MG63 (cell line): ENCODE measurements at places on chromosomes 5 and 9.

GRCh38 chr5:132822650-132823480, 7.6 kb downstream of the SHROOM1 start:
- DNase-seq = no peak

DNA sequence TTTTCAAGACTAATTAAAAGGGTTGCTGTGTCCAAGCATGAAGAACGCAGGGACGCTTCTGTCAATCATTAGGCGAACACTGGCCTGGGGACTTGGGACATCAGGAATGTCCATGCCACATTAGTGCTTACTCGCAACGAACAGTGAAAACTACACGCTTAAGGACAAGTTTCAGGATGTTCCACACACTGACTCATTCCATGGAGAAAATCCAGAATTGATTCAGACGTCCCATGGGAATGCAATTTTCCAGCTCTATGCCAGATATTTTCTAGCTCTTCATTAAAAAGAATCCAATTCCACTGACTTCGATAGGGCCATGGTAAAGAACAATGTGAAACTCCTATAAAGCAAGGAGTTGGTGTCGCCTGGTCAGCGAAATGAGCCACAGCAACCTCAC, 98.2 kb downstream of the CAMSAP1 start:
- DNase-seq = no peak

DNA sequence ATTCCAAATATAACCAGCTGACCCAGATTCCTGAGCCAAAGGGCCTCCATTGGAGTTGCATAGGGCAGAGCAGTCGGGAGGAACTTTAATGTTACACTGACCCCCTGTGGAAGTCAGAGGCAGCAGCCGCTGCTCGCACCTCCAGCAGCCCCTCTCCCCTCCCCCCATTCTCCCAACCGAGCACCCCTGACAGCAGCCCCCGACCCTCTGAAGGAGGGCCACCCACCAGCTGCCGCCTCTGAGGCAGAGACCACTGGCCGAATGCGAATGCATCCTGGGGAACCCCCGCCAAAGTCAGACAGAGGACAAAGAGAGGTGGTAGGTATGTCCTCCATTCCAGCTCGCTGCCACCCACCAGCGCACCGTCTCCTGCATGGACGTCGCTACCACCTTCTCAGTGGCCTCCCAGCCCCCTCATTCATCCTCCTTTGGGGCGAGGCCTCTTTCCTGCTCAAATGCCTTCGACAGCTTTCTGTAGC, 231.0 kb downstream of the CDK5RAP2 start:
- DNase-seq = peak; percentile 28

DNA sequence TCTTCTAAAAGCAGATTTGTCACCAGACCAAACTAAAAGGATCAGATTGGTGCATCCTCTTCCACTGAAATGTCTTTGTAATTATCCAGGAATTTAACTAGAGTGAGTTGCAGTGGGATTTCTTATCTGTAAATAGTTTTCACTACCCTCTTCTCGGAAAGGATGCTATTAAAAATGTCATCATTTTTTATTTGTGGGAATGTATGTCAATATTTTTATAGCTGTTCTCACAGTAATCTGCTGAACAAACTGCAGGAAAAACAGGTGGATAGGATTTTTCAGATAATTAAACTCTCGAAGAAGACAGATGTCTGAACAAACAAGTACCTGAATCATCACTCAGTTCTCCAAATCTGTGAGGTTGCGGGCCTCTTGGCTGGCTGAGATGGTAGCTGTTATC, 62.7 kb downstream of the RAB14 start:
- no peak for DNase-seq

GRCh38 chr9:98367371-98367900, 112.0 kb upstream of the TBC1D2 start:
- no peak for DNase-seq

DNA sequence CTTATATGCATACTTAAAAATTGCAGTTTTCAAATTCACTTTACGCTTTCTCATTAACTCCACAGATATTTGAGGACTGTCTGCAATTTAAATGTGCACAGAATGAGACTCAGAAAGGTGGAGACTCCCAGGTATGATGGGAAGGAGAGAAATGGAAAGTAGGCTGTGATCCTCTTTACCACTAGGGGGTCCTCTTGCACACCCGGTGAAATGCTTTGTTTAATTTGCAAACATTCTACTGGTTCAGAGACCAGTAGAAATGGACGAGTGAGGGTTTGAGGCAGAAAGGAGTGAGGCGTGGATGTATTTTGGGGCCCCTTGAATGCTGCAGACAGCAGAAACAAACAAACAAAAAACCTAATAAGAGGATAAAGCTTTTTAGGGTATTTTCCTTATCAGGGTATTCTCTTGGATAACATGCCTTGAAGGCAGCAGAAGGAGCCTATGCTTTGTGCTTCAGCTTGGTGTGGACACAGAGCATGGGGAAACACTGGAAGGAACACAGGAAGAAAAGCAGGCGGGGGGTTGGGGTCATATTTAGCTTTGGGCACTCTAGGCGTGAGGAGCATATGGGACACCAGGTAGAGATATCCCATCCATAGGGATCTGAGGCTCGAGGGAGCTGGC, 410.1 kb downstream of the DMRT2 start:
- DNase-seq = no peak

DNA sequence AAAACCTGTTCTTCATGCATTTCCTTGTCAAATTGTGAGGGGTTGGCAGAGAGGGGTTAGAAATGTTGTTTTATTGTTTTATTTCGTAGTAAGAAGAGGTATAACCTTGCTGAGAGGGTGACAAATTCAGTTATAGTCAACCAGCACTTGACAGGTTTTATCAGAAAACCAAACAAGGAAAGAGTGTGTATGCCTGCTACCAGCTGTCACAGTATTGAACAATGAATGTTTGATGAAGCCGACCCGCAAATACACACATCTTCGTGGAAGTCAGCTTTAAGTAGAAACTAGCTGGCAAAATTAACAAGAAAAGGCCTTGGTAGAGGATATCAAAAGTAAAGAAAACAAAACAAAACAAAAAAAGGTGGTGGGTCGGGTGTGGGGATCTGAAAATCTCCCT, 214.6 kb upstream of the TLE4 start:
- DNase-seq = no peak

DNA sequence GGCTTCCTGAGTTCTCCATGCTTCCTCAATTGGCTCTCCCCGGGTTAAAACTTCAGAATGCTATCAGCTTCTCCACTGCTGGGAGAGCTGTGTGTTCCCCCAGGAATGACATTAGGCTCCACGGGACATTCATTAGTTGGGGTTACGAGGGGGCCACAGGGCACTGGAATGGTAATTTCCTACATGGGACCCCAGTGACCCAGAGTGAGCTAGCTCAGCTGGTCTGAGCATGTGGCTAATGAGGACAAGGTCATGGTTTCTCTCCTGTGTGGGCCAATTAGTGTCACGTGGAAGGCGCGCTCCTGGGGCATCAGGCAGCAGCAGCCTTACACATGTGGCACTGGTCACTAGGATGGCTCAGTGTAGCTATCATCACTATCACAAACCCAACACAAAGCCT, 21.0 kb downstream of the LSM11 start:
- DNase-seq = no peak

GRCh38 chr5:91302958-91303357, 80.2 kb downstream of the ARRDC3 start:
- DNase-seq = no peak

DNA sequence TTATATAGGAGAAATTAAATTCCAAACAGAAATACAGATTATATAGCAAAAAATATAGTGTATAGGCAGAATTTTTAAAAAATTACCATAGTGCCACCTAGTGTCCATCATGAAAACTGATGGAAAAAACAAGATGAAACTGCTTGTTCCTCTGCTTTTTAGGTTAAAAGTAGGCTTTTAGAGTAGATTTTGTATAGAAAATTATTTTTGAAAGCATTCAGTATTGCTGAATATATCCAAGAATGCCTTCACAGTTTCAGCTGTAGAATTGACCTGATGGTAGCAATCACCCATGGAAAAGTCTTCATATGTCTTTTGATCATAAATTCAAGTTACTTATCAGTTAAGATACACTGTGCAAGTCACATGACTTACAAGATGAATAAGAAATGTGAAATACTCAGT, 19.7 kb downstream of the RIOK2 start:
- no peak for DNase-seq

- DNase-seq = no peak
Observed at GRCh38 chr5:157288405-157289163, 22.7 kb downstream of the CYFIP2 start.

DNA sequence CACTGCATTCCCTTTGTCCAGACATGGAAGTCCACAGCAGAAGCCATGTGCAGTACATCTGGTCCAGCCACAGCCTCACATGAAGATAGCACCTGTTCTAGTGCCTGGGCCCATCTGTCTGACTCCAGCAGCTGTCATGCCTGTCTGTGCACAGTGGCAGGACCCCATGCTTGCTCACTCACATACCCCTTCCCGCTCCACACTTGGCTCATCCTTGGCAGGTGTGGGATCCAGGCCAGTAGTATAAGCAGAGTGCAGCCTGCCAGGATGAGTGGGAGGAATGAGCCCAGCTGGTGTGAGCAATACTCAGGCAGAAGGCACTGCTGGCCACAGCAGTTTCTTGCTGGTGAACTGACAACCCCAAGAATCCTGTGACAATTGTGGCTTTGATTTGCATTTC, 168.0 kb downstream of the PRDM9 start:
- peak; percentile 34 for DNase-seq

- no peak for DNase-seq
Observed at GRCh38 chr5:38445374-38446028, 110.9 kb downstream of the LIFR start.
